ENCODE measurements at places on chromosomes 4 and X.

DNA sequence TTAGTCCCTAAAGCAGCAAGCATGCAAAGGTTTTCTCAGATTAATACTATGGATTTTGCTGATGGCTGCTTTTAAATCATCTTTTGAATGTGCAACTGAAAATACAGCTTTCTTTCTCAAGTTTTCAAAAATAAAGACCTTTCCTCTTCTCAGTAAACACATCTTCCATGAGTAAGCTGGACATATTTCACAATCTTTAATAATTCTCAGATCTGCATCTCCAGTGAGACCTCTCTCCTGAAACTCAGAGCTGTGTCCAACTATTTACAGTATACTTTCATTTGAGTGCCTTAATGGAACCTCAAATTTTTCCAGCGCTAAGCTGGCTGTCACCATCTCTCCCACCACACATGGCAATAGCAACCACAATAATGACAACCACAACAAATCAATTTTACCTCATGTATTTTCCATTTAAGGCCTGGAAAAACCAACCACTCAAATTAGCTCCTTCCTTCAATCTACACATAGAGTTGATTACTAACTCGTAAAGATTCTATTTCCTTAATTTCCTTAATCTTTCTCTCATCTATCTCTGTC, 192.4 kb upstream of the RPL34 start:
- DNase-seq: no peak

- DNase-seq: no peak
Measured at GRCh38 chr4:1240721-1241465, 8.0 kb downstream of the CTBP1 start.

DNA sequence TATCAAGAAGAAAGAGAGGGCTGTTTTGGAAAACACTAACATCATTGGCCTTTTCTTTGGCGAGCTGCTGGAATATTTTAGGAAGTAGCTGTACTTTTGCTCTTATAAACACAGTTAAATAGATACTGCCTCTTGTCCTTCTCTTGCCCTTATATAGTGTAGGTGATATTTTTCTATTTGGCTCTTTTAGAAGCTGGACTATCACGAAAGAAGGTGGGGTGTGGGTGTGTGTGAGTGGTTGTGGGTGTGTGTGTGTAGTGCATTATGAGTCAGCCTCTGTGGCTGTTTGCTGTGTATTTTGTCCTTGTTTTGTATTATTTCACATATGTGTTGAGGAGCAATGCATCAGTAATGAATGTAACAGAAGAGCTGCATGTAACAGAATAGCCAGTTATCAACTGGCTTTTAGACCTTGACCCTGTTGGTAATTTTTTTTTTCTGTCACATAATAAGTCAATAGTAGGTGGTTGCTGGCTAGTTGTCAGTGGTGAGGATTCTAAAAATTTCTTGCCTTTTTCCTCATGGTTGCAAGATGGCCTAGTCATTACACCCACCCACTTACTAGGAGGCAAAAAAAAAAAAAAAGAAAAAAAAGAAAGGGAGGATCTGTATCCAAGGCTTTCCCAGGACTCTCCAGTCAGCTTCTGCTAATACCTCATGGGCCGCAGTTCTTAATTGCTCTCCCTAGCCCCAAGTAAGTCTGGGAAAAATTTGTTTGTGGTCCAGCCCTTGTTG, 23.8 kb downstream of the ARHGAP10 start:
- no peak for DNase-seq

GRCh38 chrX:39948582-39948981, 149.2 kb downstream of the BCOR start:
- no peak for DNase-seq

DNA sequence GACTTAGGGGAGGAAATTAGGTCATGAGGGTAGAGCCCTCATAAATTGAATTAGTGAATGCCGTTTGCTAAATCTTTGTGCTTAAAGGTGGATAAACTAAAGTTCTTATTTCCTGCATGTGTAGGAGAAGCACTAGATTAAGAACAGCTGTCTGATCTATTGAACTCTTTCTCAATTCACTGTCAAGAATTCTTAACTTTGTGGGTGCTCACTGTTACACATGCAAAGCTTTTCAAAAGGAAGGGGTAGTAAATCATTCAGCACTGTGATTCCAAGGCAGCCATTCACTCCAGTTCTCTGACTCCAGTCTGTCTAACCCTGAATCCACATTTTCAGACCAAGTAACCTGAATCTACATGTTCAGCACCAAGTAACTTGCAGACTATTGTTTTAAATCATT, 1520.1 kb downstream of the PCDH18 start:
- no peak for DNase-seq

GRCh38 chr4:38169524-38169923, 209.3 kb downstream of the PTTG2 start:
- DNase-seq: no peak

- DNase-seq: peak; percentile 23
Measured at GRCh38 chr4:149933883-149934282, 118.2 kb upstream of the IQCM start.

GRCh38 chr4:144350706-144351105, 210.2 kb upstream of the GYPA start:
- DNase-seq: no peak

- no peak for DNase-seq
Measured at GRCh38 chr4:96713271-96713850, 873.5 kb downstream of the PDHA2 start.

DNA sequence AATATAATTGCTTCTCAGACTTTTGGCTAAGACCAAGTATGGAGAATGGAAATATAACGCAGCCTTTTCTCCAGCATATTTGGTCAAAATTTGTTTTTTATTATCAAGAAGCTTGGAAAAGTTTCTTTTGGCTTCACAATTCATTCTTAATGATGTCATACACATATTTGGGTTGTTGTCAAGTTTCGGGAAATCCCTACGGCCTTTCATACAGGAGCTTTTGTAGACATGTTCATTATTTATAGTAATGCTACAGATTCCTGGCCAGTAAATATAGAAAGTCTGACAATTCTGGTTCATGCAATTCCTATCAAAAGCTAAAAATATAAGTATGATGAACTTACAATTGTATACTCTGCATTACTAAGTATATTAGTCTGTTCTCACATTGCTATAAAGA, 112.9 kb downstream of the IRF2 start:
- no peak for DNase-seq

GRCh38 chr4:54228961-54229501, at the start of gene PDGFRA:
Gene PDGFRA, plus strand, starts transcription at chr4:54229293. Its CDS starts 29,476 bp downstream, at chr4:54258769.
- peak; percentile 82 for DNase-seq

DNA sequence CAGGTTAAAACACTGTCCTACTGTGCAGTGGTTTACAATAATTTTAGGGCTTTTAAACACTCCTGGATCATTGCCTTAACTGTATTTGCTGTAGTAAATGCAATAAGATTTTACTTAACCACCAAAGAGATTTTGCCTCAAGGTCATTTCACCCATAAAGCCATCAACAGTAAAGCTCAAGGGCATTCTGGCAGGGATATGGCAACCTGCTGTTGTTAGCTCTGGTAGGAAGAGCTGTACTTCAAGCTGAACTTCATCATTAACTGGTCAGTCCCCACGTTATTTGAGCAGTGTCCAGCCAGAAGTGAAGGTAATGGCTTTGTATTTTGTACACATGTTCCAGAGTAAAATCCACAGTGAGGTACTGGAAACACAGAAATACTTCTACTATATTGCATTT, 26.9 kb upstream of the MAOA start:
- DNase-seq: no peak

- DNase-seq: no peak
Measured at GRCh38 chr4:6608758-6609414, 31.6 kb upstream of the MRFAP1 start.

DNA sequence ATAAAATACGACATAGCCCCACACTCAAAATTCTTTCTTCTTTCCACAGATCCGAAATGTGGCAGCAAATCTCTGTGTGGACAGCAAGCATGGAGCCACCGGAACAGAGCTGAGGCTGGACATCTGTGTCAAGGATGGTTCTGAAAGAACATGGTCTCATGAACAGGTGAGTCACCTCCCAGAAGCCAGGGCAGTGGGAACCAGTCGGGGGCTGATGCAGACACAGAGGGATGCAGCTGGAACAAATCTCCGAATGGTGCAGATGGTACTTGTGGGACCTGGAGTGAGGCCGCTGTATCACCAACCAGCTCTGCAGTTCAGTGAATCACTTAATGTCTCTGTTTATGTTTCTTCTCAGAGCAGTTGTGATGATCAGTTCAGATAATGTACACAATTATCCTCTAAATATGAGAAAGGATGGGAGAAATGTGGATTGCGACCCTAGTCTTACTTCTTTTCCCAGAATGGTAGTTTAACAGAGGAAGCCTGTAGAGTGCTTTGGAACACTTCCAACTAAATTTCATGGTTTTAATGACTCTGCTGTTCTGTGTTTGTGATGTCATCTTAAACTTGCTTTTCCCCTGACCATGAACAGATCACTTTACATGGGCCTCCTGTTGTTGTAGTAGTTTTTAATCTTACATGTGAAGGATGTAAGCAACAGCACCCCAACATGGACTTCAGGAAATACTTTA, 159.3 kb upstream of the GALNT7 start:
- no peak for DNase-seq

DNA sequence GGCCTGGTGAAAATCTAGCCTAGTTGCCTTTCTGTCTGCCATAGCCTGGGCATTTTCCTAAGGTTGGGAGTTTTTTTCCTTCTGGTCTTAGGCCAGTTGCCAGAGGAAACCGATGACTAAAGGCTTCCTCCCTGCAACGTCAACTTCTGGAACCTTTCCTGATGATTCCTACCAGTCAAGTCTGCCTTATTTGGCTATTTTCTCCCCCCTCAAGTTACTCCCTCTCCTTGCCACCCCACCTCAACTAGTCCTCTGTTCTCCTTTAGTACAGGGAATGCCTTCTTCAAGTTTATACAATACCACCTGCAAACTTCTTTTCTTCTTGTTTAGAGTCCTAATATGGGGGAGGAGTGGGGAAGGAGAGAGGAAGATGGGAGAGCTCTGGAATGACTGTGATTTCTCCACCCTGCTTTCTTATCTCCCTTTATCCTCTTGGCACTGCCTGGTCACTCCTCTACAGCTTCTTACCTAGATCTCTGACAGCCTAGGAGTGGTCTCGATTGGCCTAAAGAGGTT, 10.6 kb downstream of the MSN start:
- DNase-seq: peak; percentile 80

All from GM04504 (cell line).